ENCODE measurements at places on chromosomes 1 and 21. TPM values are rescaled to one million over a fixed set of nuclear protein-coding genes. Genes with fewer than 3 reads are reported as not detected.

The CDCA8 gene
- 2.2 TPM for total RNA-seq

The LYST gene
- 52.1 TPM for total RNA-seq

The CD1B gene
- not detected for total RNA-seq

The MNDA gene
- total RNA-seq: 3.2 TPM

The ADAM30 gene
- not detected for total RNA-seq

The CD52 gene
- 8.1 TPM for total RNA-seq

- no peak for DNase-seq
These were observed 72.1 kb downstream of the LMO4 start for GRCh38 chr1:87400813-87401212.

DNA sequence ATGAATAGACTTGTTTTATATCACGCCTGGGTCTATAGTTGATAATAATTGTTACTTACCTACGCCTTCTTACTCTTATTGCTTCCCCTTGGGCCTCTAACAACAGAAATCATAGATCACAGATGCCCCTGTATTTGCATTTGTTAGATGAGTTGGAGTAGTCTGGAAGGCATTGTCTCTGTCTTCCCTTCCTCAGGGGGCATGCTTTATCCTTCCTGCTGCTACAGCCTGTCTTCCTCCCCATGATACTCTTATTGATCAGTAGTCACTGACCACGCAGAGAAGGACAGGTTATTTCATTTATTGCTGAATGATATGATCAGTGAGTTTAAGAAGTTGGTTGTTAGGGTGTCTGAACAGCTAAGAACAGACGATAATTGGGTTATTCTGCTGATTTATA lies 98.4 kb downstream of the DNM3 start:
- DNase-seq: no peak

DNA sequence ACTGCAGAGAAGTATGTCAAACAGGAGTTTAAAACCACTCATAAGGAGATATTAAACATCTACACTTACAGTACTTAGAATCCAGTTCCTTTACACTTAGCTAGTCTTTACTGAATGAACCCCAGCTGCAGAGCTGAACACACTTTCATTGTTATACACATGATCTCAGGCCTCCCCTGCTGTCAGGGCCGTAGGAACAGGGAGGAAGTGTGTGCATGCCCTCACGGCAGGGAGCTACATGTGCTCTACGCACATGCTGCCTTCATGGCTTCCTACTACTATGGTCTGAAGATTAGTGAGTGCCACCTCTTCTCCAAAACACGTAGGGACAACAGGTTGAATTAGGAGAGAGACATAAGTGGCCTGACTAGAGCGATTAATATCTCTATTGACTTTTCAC lies 191.5 kb downstream of the SIPA1L2 start:
- DNase-seq: no peak

GRCh38 chr1:179754041-179754624 lies 11.0 kb downstream of the FAM163A start:
- DNase-seq: no peak

GRCh38 chr1:17735793-17736192 lies 19.3 kb upstream of the ACTL8 start:
- DNase-seq: no peak

DNA sequence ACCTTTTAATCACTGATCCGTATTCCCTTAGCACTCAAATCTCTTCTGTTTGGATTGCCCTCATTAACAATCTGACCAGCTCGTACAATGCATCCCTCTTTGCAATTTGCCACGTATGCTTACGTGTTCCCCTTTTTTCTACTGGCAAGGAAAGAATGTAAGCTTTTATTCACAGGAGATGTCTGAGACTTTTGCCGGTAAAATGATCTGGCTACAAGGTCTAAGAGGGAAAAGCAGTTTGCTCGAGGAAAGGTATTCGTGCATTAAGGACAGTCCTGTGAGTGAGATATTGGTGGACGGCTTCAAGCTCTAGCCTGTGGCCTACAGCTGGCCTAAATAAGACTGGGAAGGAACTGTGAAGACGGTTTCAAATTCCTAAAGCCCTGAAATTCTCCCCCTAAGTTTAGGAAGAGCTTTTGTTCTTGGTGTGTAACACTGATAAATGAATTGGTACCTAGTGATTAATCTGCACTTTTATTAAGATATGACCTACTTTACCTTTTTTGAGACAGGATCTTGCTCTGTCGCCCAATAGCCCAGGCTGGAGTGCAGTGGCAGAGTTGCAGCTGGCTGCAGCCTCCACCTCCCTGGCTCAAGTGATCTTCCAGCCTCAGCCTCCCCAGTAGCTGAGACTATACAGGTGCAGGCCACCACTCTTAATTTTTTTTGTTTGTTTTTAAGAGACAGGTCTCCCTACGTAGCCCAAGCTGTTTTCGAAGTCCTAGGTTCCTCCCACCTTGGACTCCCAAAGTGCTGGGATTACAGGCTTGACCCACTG lies 895 bp upstream of the UBR4 start:
- no peak for DNase-seq

DNA sequence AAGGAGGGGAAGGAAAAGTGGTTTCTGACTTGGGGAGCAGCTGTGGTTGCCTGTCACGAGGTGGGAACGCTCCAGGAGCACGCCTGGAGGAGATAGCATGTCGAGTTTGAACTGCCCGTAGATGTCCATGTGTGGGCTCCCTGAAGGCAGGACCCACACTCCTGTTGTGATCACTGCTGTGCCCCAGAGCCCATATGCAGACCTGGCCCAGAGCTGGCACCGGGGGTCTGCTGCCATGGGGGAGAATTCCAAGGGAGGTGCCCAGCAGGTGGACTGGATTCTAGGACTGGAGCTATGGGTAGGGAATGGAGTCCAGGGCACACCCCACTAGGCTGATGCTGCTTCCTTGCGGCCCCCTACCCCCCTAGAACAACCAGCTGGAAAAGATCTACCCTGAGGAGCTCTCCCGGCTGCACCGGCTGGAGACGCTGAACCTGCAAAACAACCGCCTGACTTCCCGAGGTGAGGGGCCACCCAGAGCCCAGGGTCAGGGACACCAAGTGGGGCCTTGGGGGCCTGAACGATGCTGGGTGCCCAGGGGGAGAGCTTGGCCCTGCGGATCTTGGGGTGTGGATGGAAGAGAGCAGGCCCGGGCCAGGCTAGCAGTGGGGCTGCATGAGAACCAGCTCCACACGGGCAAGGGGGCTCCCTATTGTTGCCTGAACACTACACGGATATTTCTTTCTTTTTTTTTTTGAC lies 9.3 kb downstream of the PODN start:
- no peak for DNase-seq

- no peak for DNase-seq
These were observed 110.9 kb downstream of the RGL1 start for GRCh38 chr1:183915625-183916510.

Measured in vagina (tissue), 2 donors.